ENCODE measurements at places on chromosomes 13 and 19. TPM values are rescaled to one million over a fixed set of nuclear protein-coding genes. Genes with fewer than 3 reads are reported as not detected.

RASGRP4 gene
- not detected for total RNA-seq

ZIK1 gene
- 9.7 TPM for total RNA-seq

USHBP1 gene
- 0.25 TPM for total RNA-seq

CD37 gene
- not detected for total RNA-seq

CGB8 gene
- total RNA-seq = not detected

IGLON5 gene
- 0.44 TPM for total RNA-seq

SERPINE3 gene
- not detected for total RNA-seq

SHD gene
- not detected for total RNA-seq

SRRM5 gene
- total RNA-seq = 0.06 TPM

TMEM272 gene
- not detected for total RNA-seq

CYP2A7 gene
- not detected for total RNA-seq

KLF1 gene
- total RNA-seq = not detected

MYDGF gene
- 93.9 TPM for total RNA-seq

NKPD1 gene
- total RNA-seq = not detected

CADM4 gene
- 1.2 TPM for total RNA-seq

CEACAM7 gene
- total RNA-seq = not detected

CNMD gene
- total RNA-seq = not detected

KLK10 gene
- total RNA-seq = not detected

SERTM1 gene
- not detected for total RNA-seq

LENG9 gene
- total RNA-seq = 8.3 TPM

ADGRE2 gene
- 0.24 TPM for total RNA-seq

RFPL4AL1 gene
- total RNA-seq = not detected

QPCTL gene
- 8.9 TPM for total RNA-seq

PRR12 gene
- 12.4 TPM for total RNA-seq

PGLYRP1 gene
- total RNA-seq = not detected

ZNF793 gene
- 1.1 TPM for total RNA-seq

GPR108 gene
- total RNA-seq = 36.8 TPM

ZNF667 gene
- 8.8 TPM for total RNA-seq

IRF2BP1 gene
- 30.5 TPM for total RNA-seq

ARL11 gene
- total RNA-seq = not detected

KLK4 gene
- not detected for total RNA-seq

KLHL1 gene
- not detected for total RNA-seq

BIVM gene
- total RNA-seq = 15.9 TPM

Measured in cardiac ventricle fibroblast (primary cell).